ENCODE measurements at places on chromosomes 12 and 14.
A peak's percentile ranks its signal among the peaks of the same experiment; 100 is the strongest.

- no peak for DNase-seq
Measured at GRCh38 chr14:22484632-22485031, 104.4 kb downstream of the DAD1 start.

- peak; percentile 49 for DNase-seq
Measured at GRCh38 chr12:92927436-92928281, 1.4 kb downstream of the EEA1 start.

DNA sequence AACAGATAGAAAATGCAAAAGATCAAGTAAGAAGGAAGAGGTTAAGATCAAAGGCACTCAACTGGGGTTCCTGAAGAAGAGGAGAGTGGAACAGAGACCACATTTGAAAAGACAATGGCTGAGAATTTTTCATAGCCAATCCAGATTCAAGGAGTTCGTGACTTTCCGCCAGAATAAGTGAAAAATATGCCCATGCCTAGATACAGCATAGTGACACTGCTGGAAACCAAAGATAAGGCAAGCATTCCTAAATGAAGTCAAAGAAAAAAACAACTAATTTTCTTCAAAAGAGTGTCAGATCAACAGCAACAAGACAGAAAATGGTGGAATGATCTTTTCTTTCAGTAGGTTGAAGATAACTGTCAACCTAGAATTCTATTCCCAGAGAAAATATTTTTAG lies 47.5 kb downstream of the EGLN3 start:
- no peak for DNase-seq

- DNase-seq, result no peak
Measured at GRCh38 chr12:123671876-123672275, 963 bp downstream of the TCTN2 start.

DNA sequence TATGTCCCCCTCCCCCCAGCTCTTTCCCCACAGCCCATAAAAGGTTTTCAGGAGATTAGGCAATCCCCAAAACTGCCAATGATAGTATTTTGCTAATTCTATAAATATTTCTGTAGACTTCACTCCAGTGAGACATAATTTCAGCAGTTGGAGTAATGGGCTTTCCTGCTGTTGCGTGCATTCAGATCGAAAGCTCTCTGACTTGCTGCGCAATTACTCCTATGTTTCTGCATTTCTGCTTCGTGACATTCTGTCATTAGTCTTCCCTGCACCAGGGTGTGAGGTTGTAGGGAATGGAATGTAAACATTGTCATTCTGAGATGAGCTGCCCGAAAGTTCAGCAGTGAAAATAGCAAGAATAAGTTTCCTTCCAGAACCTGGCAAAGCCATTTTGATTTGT lies 58.2 kb downstream of the SAMD4A start:
- peak; percentile 40 for DNase-seq

- no peak for DNase-seq
Measured at GRCh38 chr12:92110083-92110640, 35.5 kb downstream of the BTG1 start.

DNA sequence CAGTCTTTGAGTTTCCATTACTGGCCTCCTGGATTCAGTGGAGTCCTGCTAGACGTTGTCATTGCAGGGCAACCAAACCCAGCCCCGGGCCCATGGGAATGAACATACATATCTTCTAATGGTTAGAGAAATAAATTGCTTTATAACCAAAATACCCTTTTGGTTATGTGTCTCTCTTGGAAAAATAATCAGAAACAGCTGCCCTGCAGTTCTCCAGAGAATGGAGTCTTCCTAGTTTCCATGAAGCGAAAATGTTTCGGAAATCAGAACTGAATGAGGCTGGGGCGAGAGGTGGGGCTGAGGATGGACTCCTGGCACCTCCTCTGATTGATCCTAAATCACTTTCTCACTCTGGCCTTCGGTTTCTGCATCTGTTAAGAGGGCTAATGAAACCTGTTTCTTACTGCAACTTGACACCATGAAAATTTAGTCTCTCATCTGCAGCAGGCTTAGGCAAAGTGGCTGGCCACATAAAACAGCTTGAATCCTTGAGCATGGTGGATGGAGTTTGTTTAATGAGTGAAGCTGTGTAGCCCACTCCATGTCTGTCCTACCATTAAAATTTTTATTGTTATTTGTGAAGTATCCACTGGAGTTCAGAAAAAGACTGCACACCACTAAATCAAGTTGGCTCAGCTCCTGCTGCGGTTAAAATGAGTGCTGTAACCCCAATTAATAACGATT lies 198.9 kb downstream of the CACNA1C start:
- DNase-seq, result no peak

GRCh38 chr12:116707751-116708150 lies 30.1 kb downstream of the SPRING1 start:
- no peak for DNase-seq

GRCh38 chr12:47102845-47103651 lies 23.3 kb upstream of the AMIGO2 start:
- no peak for DNase-seq

DNA sequence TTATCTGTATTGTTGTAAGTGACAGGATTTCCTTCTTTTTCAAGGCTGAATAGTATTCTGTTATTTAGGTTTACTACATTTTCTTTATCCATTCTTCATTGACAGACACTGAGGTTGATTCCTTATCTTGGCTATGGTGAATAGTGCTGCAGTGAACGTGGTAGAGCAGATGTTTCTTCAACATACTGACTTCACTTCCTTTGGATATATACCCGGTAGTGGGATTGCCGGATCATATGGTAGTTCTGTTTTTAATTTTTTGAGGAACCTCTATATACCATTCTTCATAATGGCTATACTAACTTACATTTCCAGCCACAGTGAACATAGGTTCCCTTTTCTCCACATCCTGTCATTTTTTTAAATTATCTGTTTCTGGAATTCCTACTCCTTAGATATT lies 21.8 kb downstream of the DERA start:
- no peak for DNase-seq

- DNase-seq, result no peak
Measured at GRCh38 chr12:5505116-5505515, 73.2 kb downstream of the NTF3 start.

DNA sequence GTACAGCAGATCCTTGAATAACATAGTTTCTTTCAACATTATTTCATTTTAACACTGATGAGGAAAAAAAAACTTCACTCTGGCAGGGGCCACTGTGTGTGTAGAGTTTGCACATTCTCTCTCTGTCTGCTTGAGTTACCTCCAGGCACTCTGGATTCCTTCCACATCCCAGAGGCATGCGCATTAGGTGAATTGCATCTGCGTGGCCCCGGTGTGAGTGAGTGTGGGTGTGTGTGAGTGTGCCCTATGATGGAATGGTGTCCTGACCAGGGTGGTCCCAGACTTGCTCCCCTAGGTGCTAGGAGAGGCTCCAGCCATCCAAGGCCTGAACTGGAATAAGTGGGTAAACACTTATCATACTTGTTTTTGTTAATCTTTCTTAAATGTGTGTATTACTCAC lies 90.6 kb upstream of the LRIG3 start:
- DNase-seq, result no peak

GRCh38 chr12:75750716-75751306 lies 239.4 kb upstream of the KRR1 start:
- no peak for DNase-seq

- DNase-seq, result no peak
Measured at GRCh38 chr14:39219075-39219499, 14.6 kb upstream of the MIA2 start.

DNA sequence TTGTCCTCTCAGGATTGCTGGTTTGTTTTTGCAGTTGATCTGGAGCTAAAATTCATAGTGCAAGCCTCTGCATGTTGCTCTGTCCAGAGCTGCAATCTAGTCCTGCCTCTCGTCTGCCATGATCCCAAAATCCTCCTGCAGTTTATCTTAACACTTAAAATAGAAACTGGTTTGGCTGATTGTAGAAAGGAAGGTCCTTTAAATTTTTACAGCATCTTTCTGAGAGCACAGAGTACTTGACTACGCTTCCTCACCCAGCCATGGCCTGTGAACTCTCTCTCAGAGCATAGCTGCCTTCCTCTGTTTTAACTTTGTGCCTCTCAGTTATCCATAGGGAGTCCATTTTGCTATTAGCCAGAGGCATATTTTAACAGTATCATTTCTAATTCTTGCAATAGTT lies 877.1 kb downstream of the C12orf50 start:
- no peak for DNase-seq

GRCh38 chr14:96925422-96925821 lies 128.2 kb downstream of the VRK1 start:
- DNase-seq, result peak; percentile 58

DNA sequence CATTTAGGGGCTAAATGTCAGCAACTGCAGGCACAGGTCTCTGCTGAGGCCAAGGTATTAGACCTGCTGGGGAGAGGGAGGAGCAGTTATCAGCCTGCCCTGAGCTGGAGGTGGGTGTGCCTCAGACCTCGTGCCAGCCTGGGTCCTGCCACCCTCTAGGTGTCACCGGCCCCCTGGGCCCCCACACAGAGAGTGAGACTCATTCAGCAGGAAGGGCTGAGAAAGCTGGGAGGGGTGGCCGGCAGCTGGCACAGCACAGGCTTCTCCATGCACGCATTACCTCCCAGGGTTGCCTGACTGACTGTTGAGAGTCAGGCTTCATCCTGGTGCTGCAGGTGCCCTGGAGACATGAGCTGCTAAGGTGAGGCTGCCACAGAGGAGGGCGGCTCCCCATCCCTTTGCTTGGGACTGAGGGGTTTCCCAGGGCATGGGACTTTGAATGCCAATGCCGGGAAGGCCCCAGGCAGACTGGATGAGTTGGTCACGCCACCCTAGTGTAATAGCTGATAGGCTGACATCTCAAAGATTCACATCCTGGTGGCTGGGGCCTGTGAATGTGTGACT lies 75.3 kb upstream of the C14orf180 start:
- DNase-seq, result peak; percentile 36

- no peak for DNase-seq
Measured at GRCh38 chr12:76311796-76312195, 36.4 kb downstream of the BBS10 start.

DNA sequence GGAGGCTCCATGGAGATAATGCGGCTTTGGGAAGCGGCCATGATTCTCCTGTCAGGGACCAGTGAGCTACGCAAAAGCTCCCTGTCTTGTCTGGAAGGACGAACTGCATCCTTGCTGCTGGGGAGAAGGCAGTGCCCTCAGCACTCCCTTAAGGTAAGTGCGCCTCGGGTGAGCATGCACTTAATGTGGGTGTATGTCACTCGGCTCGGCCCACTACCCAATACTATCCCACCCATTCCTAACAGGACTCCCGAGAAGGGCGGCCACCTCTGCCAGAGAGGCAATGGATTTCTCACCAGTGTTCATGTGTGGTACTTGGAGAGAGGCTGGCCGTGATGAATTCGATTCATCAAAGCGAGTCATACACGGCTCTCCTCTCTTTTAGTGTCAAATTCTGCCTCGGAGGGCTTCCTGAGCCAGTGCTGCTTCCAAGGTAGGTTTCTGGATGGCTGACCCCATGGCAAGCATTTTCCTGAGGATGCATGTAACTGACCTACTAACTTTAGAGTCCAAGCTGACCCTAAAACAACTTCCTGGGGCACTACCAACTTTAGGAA lies 151.7 kb upstream of the RTL1 start:
- no peak for DNase-seq

DNA sequence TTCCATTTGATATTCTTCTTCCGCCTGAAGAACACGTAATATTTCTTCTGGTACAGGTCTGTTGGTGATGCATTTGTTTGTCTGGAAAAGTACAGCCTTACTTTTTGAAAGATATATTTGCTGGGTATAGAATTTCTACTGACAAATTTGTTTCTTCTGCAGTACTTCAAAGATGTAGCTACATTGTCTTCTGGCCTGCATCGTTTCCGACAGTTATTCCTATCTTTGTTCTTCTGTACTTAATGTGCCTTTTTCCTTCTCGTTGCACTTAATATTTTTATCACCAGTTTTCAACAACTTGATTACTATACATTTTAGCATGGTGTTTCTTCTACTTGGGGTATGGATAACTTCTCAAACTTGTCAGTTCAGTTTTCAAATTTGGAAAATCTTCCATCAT lies 47.1 kb downstream of the SENP1 start:
- DNase-seq, result no peak

DNA sequence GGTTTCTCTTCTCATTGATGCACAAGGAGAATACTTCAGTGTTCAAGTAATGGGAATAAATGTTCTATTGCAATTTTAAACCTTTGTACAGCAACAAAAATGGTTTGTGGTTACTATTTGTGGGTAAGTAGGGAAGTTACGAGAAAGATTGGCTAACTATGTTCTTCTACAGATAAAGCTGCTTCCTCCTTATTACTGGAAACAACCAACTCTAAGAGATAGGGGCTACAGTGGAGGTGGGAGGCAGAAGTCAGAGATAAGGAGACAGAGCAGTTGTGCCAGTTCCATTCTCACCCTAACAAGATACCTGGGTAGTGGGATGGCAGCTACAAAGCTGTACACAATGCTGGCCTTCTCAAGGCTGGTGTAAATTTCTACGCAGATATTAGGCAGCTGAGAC lies 16.2 kb downstream of the NOXRED1 start:
- no peak for DNase-seq

DNA sequence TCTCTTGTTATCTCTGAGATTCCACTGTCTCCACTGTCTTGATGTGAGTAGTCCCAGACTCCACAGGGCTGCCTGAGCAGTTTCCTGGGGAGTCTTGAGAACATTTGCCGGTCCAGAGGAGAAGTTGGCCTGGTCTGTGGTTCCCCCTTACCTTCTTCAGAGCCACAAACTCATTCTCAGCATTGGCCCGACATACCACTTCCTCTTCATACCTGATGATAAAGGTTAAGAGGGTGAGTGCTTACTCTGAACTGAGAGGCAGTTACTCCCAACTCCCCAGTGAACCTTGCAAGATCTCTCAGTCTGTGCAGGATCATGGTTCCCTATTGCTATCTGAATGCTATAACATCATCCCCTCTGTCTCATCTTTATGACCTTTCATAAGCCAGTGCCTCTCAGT lies 2.6 kb downstream of the KRT84 start:
- no peak for DNase-seq

DNA sequence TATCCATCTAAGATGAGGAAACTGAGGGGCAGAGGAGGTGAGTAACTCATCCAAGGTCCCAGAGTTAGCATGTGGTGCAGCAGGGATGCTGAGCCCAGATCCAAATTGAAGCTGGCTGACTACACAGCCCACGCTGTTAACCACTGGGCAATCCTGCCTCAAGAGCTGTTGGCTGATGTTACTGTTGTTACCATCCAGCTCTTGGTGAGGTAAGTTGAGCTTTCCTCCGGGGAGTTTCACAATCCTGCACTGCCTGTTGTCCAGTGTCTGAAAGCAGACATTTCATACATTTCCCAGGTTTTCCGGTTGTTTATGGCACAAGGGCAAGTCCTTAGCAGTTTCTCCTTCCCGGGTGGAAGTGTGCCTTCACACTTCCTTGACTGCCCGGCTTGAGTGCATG lies 14.5 kb downstream of the CYP46A1 start:
- DNase-seq, result no peak

GRCh38 chr12:1706632-1706980 lies 15.7 kb downstream of the ADIPOR2 start:
- DNase-seq, result no peak

DNA sequence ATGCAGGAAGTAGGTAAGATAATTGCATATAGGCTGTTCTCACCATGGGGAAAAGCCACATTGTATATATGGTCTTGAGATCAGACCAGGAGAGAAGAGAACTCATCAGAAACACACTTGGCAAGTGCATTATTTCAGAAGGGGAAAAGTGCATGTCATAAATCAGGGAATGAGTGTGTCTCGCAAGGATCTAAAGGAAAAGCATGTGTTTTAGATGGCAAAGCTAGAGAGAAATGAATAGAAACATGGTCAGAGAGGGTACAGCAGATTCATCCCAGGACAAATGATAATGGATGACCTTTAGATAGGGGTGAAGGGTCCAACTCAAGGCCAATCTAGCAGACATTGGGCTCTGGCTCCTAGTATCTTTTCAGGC lies 230.2 kb upstream of the NAV3 start:
- DNase-seq, result no peak

- DNase-seq, result no peak
Measured at GRCh38 chr12:43436597-43436996, 115.4 kb downstream of the ADAMTS20 start.
